Fibroblast of skin of abdomen (primary cell): ENCODE measurements at places on chromosomes 12 and 14.

DNA sequence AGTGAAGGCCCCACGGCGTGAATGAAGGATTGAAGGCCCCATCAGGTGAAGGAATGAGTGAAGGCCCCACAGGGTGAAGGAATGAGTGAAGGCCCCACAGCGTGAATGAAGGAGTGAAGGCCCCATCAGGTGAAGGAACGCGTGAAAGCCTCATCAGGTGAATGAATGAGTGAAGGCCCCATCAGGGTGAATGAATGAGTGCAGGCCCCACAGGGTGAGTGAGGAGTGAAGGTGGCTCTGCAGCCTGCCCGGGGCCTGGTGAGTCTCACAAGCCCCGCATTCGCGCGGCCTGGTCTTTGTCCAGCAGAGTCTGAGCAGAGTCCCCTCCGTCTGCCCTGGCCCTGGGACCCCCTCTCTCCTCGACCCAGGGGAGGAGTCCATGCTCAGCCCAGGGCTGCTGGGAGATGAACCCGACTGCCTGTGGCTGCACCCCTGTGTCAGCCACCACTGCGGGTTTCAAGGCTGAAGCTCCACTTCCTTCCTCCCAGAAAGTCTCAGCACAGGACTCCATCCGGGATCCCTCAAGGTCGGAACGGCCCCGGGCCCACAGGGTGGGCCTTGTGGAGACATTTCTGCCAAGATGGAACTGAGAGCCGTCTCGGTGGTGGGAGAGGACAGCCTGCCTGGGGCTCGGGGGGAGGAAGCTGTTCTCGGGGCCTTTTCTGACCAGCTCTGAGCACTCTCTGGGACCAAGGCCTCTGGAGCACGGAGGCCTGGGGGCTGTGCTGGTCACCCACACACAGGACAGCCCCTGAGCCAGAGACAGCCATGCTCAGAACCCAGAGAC is 37.4 kb upstream of the TMEM179 start:
- no peak for DNase-seq

GRCh38 chr12:104276273-104277131 is 27.0 kb upstream of the EID3 start:
- DNase-seq, result no peak

DNA sequence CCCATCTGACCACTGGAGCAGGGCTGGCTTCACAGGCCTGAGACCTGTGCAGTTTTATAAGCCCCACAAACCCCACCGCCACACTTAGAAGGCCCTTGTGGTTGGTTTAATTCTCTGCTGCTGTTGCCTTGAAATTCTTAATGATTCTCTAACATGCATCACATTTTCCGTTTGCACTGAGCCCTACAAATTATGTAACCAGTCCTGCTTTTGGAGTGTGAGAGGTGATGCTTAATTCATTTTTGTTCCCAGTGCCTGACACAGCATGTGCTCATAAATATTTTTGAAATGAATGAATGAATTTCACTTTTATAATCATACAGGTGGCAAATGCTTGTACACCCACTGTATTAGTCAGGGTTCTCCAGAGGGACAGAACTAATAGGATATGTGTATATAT is 52.8 kb upstream of the PLXNC1 start:
- DNase-seq, result no peak

DNA sequence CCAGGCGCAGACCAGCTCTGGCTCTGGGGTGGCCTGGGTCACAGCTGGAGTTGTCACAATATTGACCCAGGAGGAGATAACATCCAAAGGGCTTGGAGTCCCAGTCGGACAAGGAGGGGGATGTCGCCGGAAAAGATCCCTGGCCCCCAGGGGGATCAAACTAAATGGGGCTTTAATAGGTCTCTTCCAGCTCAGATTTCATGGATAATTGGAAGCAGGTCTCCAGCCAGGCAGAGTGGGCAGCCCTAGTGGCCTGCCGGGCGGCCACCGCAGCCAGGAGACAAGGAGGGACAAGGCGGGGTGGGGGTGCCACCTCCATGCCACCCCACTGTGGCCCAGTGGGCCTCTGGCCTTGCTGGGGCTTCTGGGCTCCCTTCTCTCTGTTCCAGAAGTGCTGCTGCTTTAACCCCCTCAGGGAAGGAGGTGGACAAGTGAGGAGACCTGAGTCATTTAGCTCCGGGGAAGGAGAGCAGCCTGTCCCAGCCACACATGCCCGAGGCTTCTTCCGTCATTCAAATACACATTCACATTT is 23.1 kb upstream of the PGF start:
- no peak for DNase-seq

GRCh38 chr14:50676814-50677516 is 8.9 kb upstream of the SAV1 start:
- no peak for DNase-seq

- DNase-seq, result no peak
Observed at GRCh38 chr12:1204581-1205121, 213.6 kb downstream of the ERC1 start.

DNA sequence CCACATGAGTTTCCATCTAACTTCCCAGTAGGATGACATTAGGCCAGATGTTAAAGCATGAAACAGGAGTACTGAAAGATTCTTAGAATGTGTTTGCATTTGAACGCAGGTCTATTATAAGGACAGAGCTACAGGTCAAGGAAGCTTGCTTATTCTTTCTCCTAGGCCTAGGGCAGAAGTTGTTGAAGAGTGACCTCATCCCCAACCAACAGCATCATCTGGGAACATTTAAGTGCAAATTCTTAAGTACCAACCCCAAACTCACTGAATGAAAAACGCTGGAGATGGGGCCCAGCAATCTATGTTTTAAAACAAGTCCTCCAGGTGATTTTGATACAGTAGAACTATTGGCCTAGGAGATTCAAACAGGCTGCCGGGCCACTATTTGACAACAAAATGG is 52.4 kb downstream of the PAPLN start:
- DNase-seq, result no peak

- no peak for DNase-seq
Observed at GRCh38 chr12:112328456-112329124, 53.6 kb downstream of the HECTD4 start.

DNA sequence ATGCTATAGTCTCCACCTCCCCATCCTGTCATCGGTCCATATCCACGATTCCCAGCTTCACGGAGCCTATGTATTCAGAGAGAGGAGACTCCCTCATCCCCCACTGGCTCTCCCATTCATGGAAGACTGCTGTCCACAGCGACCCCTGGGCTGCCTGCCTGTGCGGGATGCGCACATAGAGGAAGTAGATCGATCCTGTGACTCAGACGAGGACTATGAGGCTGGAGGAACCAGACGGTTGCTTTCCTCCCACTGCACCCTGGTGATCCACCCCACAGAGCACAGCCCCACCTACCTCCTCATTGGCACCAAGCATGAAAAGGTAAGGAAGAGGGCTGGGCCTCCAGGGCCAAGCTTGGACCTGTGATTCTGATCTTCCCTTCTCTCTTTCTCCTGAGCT is 24.4 kb downstream of the PIGH start:
- DNase-seq, result no peak

DNA sequence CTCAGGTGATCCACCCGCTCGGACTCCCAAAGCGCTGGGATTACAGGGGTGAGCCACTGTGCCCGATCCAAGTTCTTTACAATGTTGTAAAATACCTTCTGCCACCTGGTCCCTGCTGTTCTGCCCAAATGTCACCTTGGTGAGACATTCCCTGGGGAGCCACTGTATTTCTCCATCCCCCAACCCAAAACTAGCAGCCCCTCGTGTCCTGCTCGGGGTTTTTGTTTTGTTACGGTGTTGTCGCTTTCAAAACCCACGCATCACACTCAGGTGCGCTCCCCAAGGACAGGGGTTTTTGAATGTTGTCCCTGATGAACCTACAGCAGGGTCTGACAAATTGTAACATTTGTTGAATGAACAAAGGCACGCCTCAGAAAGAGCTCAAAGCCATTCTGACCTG is 37.4 kb downstream of the CAMKK2 start:
- no peak for DNase-seq

GRCh38 chr14:92310776-92311375 is 12.1 kb upstream of the SLC24A4 start:
- no peak for DNase-seq

GRCh38 chr12:93823616-93824391 is 146.6 kb downstream of the CRADD start:
- no peak for DNase-seq

DNA sequence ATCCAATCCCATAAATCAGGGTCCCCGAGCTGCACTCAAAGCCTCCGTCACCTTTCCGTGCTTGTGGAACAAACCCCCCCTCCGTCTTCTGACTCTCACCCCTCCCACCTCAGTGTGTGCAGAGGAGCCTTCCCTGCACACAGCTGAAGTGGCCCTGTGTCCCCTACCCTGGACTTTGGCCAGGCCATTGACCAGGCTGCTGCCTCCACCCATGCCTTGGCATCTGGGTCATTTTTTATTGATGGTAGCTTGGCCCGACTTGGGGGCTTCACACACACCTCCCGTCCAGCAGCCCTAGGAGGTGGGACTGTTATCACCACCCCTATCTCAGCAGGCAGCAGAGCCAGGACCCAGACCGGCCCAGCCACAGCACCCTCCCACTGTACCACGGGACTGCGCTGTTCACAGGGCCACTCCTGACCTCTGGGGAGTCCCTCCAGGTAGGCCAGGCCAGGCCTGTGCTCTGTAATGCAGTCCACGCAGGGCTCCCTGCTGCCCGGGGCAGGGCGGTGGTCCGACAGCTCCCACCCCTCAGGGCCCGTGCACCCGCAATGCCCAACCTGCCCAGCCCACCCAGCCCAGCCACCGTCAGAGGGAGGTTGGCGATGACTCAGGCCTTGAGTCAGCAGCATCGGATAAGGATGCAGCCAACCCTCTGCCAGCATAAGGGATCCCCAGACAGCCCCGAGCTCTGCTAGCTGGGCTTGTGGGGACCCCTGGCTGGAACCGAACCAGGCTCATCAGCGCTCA is 9.2 kb upstream of the INF2 start:
- DNase-seq, result peak; percentile 73

DNA sequence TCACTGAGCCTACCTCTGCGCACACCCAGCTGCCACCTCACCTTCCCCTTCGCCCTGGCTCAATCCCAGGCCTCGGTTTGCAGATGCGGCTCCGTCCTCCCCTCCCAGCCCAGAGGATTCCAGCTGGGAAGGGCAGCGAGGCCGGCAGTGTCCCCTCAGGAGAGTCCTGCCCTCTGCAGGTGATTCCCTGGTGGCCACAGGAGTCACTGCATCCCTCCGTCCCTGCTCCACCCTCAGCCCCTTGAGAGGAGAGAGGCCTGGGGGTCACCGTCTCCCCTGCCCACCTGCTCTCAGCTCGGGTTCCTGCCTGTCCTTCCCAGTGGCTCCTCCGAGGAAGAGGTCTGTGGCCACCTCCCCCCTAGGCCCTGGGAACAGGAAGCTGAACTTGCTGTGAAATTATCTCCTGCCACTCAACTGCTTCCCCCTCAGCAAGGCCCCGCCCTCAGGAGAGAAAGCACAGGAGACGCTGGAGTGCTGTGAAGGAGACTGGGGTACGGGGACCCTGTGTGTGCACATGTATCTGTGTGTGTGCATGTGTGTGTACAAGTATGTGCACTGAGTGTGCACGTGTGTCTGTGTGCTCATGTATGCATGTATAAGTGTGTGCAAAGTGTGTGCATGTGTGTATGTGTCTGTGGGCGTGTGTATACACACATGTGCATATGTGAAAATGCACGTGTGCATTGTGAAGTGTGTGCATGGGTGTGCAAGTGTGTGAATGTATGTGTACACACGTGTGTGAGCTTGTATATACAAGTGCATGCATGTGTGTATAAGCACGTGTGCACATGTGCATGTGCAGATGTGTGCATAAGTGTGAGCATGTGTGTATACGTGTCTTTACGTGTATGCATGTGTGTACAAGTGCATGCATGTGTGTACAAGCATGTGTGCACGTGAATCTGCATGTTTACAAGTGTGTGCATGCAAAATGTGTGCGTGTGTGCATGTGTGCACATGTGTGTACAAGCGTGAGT is 13.2 kb upstream of the GALNT9 start:
- DNase-seq, result no peak

GRCh38 chr12:58029260-58029659 is 87.9 kb downstream of the ATP23 start:
- DNase-seq, result no peak

DNA sequence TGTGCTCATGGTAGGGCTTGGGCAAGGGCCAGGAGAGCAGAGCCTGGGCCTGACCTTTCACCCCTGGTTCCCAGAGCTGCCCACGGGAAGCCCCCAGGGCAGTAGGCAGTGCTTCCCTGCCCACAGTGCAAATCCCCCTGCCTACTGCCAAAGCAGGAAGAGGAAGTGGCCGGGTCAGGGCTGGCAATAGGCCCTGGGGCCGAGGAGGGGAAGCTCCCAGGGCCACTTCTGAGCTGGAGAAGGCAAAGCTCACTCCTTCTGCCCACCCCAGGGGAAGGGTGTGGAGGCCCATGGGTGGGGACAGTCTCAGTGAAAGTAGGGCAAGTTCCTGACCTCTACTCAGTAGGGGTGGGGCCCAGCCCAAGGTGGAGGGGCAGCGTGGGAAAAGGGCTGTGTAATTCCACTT is 5.4 kb upstream of the NR4A1 start:
- no peak for DNase-seq

DNA sequence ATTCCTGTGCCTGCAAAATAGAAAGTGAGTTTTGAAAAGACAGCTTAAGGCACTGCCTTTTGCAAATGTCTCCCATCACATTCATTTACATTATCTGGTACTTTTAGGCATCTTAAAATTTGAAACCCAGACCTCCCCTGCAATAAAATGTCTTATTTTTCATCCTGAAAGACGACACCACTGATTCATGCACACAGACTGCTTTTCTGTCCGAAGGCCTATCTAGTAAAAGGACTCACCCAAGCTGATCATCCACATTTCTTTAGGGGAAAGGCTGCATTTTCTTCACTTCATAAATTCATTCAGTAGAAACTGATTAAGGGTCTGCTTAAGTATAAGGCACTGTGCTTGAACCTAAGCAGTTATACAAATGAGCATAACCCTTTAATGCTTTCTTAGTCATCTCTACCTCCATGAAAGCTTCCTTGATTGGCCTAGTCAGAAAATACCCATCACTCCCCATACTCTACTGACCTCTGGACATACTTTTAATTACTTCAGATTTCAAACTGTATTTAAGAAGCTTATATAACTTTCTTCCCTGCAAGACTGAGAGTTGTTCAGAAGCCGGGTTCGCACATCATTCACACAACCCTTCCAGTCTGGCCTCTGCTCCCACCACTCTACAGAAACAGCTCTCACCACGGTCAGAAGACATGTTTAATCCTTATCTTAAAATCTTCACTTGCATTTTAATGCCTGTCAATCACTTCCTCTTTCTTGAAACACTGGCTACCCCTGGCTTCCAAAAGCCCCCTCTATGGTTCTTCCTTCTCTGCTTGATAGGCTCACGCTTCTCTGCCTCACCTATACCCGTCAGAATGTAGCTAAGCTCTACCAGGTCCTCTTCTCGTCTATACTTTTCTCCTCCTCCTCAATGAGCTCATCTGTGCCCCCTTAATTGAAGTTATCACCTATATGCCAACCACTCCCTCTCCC is 288.6 kb downstream of the MED13L start:
- DNase-seq, result no peak

DNA sequence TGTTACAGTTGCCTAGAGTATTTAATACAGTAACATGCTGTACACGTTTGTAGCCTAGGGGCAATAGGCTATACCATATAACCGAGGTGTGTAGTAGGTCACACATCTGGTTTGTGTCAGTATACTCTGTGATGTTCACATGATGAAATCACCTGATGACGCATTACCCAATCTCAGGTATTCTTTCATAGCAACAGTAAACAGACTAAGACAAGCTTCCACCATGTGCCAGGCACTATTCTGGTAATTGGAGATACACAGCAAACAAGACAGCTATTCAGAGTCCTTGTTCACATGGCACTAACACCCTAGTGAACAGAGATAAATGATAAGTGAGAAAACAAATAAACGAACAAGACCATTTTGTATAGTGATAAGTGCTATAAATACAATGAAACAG is 3.8 kb upstream of the PDE3A start:
- no peak for DNase-seq

- DNase-seq, result peak; percentile 51
Observed at GRCh38 chr12:47838286-47838931, 18.7 kb upstream of the HDAC7 start.
